ENCODE measurements at places on chromosomes 1 and 21.

DNA sequence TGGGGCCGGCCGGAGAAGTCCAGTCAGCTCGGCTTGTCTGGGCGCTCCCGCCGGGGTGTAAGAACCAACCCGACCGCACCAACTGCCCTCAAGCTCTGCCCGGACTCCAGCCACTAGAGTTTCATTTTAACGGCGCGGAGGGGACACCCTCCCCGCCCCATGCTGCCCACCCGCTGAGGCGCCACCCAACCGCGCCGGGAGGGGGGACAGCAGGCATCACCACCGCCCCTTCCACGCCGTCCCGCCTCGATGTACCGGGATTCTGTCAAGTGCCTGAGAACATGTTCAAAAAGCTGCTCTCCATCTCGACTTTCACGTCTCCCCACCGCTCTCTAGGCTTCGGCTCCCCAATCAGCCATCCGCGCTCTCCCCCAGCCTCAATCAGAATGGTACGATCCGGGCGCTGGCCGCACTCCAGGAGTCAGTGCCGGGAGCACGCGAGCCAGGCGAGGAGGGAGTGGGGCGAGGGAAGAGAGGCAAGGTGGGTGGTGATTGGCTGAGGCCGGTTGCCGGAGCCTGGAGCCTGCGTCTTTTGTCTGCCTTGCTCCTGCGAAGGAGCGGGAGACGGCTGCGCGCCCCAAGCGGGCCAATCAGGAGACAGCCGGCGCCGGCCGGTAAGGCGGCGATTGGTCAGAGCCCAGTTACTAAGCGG is at the start of gene PIK3R3:
PIK3R3 (minus strand) TSS at position 101 of the 652 bp plus-strand sequence. CDS start 677 bp downstream, outside the sequence.
- peak; percentile 100 for DNase-seq

- DNase-seq = no peak
Measured at GRCh38 chr1:190809312-190809711, 331.6 kb upstream of the BRINP3 start.

DNA sequence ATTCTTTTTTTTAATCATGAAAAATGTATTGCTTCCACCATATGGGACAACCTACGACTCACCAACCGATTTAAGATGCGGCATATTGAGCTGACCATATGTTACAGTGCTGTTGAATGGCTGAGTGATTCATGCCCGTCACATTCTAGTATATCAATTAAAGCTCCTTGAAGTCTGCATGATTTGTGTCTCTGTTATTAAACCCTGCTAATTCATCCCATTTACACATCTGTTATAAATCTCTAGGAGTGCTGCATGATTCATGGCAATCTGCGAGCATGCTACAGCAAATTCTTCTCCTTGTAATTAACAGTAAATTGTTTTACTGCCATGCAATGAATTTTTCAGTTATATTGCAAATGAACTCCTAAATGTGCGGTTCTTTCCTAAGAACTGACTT is 239.8 kb downstream of the USH2A start:
- DNase-seq = peak; percentile 44

DNA sequence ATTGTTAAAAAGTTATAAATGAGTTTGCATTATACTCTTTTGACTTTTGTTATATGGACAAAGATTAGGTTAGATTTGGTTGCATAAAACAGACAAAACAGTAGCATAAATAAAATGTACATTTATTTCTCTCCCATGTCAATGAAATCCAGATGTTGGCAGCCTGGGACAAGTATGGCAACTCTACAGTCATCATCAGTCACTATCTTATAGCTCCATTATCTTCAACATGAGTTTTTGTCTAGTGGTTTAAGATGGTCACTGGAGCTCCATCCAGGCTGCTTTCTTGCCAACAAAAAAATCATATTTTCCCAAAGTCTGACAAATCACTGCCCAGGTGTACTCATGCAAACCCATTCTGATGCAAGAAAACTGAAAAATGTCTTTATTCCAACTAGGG is 83.8 kb downstream of the CD58 start:
- no peak for DNase-seq

- no peak for DNase-seq
Measured at GRCh38 chr1:183285256-183285655, 99.2 kb downstream of the LAMC2 start.

DNA sequence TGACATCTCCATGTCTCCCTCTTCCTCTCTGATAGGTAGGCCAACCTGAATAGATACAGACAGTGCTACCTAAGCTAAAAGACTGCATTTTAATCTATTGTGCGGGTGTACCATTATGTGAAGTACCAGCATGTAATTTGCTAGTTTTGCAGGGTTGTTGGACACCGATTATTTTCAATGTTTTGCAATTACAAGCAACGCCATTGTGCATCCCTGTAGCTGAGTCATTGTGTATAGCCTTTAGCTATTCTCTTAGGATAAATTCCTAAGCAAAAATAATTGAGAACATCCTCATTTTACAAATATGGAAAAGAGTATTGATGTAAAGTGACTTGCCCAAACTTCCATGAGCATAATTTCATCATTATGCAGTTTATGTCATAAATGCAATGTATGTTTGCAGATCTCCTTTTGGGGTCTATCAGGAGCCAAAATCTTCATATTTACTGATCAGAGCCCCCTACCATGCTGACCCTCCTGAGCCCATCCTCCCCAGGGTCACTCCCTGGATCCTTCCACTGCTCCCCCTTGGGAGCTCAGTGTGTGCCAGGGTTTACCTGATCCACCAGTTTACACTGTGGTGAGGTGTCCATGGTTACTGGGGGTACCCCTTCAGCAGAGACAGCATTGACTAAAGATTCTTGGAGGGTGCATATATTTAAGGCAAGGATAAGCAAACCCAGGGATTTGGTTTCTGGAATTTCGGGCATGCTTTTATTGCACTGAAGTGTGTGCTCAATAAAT is 80.6 kb downstream of the CCDC185 start:
- no peak for DNase-seq

DNA sequence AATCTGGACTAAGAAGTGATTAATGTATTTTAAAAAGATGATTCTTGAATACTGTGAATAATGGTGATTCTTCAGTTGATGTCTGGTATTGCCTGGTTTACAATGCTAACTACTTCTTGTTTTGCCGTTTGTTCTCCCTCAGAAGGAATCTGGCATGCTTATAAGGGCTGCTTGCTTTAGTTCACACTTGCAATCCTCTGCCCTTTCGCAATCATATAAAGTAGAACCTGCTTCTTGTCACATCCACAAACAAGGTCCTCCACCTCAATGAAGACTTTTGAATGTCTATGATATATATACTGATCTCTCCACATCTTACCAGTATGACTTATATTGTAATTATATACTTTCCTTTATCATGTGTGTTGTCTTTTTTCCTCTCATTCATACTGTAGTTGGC is 92.6 kb downstream of the ADGRL4 start:
- DNase-seq = no peak

DNA sequence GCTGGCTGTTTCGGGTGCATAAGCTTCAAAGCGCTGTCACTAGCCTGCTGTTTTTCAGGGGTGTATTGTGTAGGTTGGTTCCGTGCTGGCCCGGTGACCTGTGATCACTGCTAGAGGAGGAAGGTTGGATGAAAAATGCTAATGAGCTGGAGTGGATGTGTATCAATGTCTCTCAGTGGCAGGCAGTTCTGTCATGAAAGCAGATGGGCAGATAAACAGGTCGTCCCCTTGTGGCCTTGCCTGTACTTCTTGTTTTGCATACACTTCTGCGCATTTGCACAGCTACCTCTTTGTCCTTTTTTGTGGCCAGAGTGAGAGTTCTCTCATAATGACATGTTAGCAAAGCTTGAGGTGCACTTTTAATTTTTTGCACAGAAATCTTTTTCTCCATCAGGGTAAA is 2.9 kb downstream of the SELENON start:
- DNase-seq = no peak

DNA sequence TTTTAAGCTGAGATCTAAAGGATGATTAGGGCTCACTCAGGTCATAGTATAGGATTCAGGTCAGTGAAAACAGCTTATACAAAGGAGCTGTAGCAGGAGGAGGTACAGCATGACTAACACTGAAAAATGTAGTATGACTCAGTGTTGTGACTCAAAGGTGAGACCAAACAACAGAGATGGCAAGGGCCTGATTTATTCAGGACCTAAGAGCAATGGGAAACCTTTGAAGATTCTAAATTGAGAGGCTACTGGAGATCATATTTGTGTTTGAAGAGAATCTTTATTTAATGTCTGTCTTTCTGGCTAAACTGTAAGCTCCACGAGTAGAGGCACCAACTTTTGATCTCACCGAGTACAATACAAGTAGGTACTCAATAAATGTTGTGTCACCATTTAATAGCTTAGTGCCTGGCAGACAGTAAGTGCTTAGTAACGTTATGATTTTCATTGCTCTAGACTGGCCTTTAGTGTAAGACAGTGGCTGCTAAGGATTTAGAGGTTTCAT is 43.5 kb downstream of the PRKAA2 start:
- DNase-seq = peak; percentile 96

- no peak for DNase-seq
Measured at GRCh38 chr1:77954521-77954920, 24.4 kb downstream of the FUBP1 start.

DNA sequence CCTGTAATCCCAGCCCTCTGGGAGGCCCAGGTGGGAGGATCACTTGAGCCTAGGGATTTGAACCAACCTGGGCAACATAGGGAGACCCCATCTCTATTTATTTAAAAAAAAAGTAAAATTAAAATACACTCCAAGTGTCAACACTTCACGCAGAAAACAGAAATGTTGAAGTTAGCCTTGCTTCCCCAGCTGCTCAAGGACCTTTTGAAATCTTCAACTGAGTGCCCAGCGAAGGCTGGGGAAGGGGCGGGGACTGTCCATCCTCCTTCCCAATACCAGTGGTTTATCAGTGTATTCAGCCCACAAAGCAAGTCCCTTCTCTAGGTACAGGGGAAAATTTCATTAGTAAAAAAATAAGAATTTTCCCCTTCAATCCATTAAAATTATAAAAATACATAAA is 2.2 kb upstream of the DNAJC28 start:
- no peak for DNase-seq

- DNase-seq = peak; percentile 55
Measured at GRCh38 chr1:24898152-24898908, 31.7 kb downstream of the RUNX3 start.

- DNase-seq = no peak
Measured at GRCh38 chr1:153805042-153805745, 30.0 kb downstream of the SLC27A3 start.

DNA sequence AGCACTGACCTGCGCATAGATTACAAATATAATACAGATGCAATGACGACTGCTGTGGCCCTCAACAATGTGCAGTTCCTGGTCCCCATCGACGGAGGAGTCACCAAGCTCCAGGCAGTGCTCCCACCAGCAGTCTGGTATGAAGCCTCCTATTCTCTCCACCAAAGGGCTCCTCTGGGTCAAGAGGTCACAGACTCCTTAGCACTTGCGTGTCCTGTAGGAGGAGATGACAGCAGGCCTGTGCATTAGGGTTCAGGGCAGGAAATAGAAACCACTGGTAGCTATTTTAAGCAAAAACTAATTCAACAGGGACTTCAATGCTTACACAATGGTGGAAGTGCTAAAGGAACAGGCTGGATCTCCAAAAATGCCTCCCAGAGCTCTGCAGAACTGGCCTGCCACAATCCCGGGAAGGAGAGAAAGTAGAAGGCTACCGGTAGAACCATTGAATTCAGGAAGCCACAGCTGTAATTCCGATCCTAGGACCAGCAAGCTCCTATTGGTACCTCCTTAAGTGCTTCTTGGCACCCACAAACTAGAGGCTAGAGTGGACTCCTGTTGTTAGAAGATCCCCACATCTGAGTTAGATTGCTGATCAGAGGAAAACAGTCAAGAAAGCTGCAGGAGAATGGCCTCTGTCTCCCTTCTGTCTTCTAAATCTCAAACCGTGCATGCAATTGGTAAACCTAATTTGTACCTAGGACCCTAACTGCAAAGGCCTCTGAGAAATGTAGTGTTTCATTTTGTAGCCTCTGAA is 12.7 kb upstream of the DYNLT5 start:
- peak; percentile 25 for DNase-seq

DNA sequence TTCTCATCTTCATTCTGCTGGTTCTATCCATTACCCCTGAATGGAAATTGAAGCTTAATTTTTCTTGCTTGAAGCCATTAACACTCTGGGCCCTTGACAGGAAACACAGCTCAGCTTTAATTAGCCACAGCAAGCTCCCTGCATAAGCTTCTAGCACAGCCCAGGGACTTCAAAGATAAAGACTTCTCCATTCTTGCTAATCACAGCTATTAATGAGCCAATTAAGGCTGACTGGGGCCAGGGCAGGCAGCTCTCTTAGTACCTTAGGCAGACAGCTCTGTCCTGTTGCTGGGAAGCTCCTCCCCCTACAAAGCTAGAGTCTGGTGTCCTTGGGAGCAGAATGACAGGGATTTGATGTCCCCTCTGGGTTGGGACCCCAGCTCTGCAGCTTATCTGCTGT is 27.9 kb upstream of the TRABD2B start:
- peak; percentile 97 for DNase-seq

DNA sequence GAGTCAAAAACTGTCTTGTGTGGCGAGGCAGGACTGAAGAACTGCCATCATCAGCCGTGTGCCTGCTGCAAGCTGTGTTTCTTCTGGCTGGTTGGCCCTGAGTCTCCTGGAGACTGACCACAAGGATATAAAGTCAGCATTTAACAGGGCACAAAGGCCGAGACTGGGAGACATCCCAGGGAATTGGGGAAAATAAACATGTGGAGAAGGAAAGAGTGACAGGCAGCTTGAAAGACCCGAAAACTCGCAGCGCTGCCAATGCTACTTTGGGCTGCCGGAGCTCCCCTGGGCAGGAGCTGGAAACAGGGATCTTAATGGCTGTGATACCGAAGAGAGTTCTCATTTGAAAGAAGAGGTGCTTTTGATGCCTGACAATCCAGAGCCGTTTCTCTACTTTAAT is 125.3 kb upstream of the HMGB4 start:
- no peak for DNase-seq

- peak; percentile 23 for DNase-seq
Measured at GRCh38 chr1:197200272-197200899, 53.9 kb upstream of the ASPM start.

Data from mesendoderm (in vitro differentiated cells).